M059J (cell line): ENCODE measurements at places on chromosomes 12 and 14. TPM values are rescaled to one million over a fixed set of nuclear protein-coding genes. Genes with fewer than 3 reads are reported as not detected.

Gene OASL
- total RNA-seq, result 110 and 115 TPM in 2 replicates

Gene KRT7
- 3.0 and 8.4 TPM in 2 replicates for total RNA-seq

Gene SERPINA6
- 0.05 TPM in 1 of 2 replicates, not detected in the other for total RNA-seq

Gene P2RX2
- not detected in 2 replicates for total RNA-seq

Gene BATF
- 1.9 TPM in 1 of 2 replicates, not detected in the other for total RNA-seq

Gene SLC5A8
- total RNA-seq, result 0.05 TPM in 1 of 2 replicates, not detected in the other

Gene VRTN
- not detected in 2 replicates for total RNA-seq

Gene FAIM2
- total RNA-seq, result 0.34 and 0.49 TPM in 2 replicates

Gene ATG14
- 5.6 and 8.9 TPM in 2 replicates for total RNA-seq

Gene E2F7
- total RNA-seq, result 27.4 and 36.7 TPM in 2 replicates

Gene TAS2R13
- total RNA-seq, result not detected in 2 replicates

Gene TAS2R19
- 0.22 TPM in 1 of 2 replicates, not detected in the other for total RNA-seq

Gene PLBD1
- 1.4 and 1.5 TPM in 2 replicates for total RNA-seq
